ENCODE measurements at places on chromosomes 5 and 9.

- DNase-seq = no peak
Observed at GRCh38 chr9:93576258-93577077, at the start of gene PHF2. Gene PHF2, plus strand, starts transcription at chr9:93576584. Its CDS starts 190 bp downstream, at chr9:93576774.

GRCh38 chr5:38417658-38418017, 138.8 kb downstream of the LIFR start:
- no peak for DNase-seq

GRCh38 chr9:109935406-109936087, 155.5 kb downstream of the PALM2AKAP2 start:
- no peak for DNase-seq

- DNase-seq = no peak
Observed at GRCh38 chr5:129978270-129978669, 74.0 kb downstream of the CHSY3 start.

GRCh38 chr9:8224381-8224801, 424.8 kb upstream of the DMAC1 start:
- DNase-seq = no peak

DNA sequence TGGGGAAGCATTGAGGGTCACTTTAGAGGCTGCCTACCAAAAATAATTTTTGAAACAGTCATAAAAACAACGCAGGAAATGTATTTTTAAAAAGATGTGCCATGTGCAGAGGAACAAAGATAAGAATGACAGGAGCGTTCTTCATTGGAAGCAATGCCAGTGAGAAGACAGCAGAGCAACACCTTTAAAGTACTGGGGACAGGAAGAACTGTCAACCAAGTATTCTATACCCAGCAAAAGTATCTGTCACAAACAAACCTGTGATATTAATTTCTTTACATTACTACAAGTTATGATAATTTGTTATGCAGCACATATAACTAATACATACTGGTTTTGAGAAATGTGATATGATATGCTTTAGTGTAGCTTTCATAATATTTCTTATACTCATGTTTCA, 675.6 kb downstream of the IRX1 start:
- DNase-seq = no peak

DNA sequence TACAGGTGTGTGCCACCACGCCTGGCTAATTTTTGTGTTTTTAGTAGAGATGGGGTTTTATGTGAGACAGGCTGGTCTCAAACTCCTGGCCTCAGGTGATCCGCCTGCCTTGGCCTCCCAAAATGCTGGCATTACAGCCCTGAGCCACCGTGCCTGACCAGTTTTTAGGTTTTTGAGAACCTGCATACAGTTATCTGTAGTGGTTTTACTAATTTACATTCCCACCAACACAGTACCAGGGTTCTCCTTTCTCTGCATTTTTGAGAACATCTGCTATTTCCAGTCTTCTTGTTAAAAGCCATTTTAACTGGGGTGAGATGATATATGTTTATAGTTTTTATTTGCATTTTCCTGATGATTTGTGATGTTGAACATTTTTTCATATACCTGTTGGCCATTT, 12.8 kb downstream of the DMXL1 start:
- DNase-seq = no peak

DNA sequence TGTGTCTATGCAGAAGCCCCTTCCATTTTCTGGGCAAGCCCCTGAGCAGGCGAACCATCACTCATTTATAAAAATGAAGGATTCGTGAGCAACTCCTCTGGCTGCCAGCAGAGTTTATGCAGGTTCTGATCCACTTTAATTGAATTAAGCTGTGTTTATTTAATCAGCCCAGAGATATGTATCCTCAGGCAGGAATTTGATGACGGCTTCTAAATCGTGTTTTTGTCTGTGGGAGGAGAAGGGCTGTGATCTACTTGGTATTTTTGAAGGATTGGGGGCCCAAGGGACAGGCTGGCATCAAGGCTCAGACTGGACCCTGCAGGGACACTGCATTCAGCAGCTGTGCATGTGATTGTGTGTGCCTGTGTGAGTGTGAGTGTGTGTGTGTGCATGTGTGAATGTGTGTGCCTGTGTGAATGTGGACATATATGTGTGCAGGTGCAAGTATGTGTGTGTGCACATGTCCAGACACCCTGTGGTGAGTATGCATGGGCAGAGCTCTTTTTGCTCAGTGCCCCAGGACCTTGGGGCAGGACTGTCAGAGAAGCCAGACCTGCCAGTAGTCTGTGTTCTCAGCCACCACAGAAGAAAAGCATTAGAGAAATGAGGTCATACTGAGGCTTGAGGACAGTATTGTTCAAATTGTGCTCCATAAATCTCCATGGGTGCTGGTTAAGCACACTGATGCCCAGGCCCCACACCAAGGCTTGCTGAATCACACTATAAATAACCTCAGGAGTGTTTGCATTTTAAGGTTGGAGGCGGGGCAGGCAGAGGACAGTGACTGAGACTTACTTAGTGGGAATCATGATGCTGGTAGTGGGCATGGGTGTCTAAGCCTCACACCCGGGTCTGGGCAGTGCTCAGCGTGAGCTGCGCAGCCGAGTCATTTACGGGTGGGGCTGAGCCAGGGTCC, 164.0 kb downstream of the CARTPT start:
- DNase-seq = no peak

GRCh38 chr5:68730220-68730978, 363.4 kb upstream of the SLC30A5 start:
- no peak for DNase-seq

DNA sequence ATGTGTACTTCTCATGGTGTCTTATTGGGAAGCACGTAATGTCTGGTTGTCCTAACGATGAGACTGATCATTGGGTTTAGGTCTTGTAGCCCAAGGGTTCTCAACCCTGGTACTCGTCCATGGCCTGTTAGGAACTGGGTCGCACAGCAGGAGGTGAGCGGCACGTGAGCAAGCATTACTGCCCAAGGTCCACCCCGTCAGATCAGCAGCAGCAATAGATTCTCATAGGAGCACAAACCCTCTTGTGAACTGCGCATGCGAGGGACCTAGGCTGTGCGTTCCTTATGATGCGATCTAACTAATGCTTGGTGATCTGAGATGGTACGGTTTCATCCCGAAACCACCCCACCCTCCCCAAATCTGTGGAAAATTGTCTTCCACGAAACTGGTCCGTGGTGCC, 33.5 kb downstream of the CNOT6 start:
- DNase-seq = no peak

DNA sequence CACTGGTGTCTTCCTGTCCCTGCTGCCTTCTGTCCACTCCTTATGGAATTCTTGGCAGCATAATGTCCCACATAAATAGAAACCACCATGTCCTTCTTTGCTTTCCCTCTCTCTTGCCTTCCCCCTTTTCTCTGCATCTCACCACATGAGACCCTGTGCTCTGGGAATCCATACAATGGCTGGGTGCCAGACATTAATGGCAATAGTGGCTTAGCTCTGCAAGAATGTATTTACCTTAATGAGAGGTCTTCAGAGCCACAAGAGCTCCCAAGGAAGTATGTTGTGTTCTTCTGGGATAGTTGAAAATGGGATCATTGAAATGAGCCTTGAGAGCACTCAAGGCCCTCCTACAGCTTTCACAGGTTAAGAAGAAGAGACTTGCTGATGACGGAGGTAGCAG, 58.7 kb downstream of the ADAMTS16 start:
- DNase-seq = no peak

DNA sequence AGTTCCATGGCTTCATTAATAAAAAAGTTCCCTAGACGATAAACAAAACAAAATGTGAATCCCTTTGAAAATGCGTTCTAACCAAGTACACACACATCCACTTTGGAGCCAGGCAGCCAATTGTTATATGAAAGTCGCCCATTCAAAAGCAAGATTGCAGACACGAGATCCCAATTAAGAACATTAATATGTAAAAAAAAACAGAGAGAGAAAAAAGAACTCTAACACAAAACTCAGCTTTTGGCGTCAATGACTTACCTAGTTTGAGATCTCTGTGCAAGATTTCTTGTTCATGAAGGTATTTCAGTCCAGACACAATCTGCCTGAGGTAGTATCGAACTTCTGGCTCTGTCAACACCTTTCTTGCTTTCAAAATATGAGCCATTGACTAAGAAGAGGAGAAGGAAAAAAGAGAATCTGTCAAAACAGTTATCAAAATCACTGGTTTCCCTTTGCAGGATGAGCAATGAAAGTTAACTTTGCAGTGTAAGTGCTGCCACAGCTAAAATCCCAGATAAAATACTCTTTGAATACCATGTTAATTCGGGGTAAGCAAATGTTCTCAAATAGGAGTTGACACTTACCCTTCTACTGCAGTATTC, 1.6 kb downstream of the PLK2 start:
- no peak for DNase-seq

- no peak for DNase-seq
Observed at GRCh38 chr5:92641031-92641962, 939.7 kb downstream of the NR2F1-AS1 start.

- no peak for DNase-seq
Observed at GRCh38 chr5:78806544-78806943, 158.0 kb upstream of the LHFPL2 start.

- no peak for DNase-seq
Observed at GRCh38 chr5:180168758-180169157, 40.3 kb downstream of the RASGEF1C start.

DNA sequence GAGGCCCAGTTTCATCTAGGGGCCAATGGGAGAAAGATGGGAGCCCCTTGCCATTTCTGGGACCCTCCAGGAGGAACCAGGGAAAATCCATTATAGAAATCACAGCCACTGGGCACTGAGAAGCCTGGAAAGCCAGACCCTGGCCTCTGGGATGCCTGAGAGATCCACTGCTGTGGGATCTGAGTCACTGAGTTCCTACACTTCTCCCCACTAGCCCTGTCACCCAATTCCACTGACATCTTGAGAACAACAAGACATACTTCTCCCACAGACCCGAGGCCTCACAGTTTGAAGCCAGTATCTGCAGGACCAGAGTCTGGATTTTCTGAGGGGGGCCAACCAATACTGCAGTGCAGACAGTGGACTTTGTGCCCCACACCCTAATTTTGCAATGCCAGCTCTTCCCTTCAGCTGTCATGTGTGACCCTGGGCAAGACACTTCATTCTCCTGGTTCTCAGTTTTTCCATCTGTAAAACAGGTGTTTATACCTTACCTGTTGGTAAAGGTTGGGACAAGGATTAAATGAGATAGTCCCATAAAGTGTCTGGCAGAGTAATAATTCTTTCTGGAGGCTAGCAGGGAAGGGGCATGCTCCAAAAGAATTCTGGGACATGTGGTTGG, 46.5 kb downstream of the CXXC5 start:
- DNase-seq = no peak

DNA sequence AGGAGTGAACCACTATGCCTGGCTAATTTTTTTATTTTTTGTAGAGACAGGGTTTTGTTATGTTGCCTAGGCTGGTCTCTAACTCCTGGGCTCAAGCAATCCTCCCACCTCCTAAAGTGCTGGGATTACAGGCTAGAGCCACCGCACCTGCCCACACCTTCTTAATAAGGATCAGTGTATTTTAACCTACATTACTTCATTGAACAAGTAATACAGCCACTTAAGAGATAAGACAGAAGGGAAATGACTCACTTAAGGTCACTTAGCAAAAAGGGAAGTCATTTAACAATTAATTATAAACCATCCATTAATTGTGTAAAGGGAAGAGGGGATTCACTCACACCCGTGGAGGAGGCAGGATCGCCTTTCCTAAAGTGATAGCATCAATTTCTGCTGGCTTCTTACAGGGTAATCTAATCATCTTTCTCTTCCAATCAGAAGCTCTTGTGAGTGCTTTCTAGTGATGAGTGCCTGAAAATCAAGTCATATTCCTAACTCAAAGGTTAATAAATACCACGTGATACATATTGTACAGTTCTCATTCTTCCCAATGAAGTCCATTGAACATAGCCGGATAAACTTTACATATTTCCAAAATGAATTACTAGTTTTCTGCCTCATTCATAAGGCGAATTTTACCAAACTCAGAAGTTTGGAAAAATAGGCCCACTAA, 3.5 kb downstream of the FBXW11 start:
- DNase-seq = no peak

GRCh38 chr9:31065691-31066090, 1318.8 kb upstream of the ACO1 start:
- no peak for DNase-seq

DNA sequence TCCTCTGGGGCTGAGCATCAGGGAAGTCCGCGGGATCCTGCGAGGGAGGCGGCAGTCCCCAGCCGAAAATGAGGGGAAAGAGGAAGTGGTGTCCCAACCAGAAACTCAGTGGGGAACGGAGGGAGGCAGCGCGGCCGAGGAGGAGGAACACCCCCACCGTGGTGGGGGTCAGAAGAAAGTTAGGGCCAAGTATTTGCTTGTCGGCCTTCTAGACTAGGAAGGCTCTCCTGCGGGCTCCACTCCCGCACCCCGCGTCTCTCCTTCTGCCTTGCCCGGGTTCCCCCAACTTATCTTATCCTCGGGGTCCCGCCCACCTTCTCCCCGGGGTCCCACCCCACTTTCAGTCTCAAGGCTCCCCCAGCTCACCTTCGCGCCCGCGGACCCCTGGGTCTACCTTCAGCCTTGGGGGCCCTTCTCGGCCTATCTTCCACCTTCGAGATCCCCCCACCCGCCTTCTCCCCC, 557 bp upstream of the PHF2 start:
- no peak for DNase-seq

- no peak for DNase-seq
Observed at GRCh38 chr9:93491593-93492232, 38.3 kb upstream of the FAM120AOS start.

GRCh38 chr5:58406394-58406793, 53.5 kb downstream of the PLK2 start:
- DNase-seq = no peak

DNA sequence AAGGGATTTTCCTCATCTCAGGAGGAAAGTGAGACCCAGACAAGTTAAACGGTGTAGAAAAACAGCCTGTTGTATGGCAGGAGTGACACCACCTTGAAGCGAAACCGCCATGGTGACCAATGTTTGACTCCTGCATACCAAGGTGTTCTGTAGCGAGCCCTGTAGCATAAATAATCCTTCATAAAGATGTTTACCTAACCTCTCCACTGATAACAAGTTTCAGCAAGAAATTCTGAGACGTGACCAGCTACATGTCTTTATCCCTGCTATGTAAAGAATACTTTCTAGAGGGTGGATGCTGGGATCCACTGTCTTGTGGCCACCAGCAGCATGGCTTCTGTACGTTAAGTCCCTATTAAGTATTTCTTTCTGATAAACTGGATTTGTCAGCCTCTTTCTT, 148.1 kb downstream of the MPDZ start:
- DNase-seq = no peak

DNA sequence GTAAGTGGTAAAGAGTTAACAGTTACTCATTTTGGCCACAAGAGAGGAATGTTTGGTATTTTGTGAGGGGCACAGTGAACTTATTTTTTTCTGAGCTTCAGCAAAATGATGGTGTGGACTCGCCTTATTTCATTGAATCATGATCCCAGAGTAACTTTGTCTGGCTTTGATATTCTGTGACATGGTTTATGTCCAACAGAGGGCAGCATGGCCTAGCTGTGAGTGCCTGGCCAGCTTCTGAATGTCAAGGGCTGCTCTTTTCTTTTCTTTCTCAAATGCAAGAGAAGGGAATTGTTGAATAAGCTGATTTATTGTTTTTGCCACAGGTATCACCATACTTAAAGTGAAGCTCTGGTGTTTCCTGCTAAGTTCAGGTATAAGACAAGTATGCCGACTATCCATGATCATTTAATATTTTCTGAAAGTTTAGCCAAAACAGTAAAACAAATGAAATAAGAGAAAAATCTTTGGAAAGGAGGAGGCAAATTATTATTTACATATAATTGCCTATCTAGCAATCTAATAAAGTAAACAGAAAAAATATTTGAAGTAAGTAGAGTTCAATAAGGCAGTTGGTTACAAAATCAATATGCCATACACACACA, 31.7 kb downstream of the MRPL22 start:
- DNase-seq = no peak
